ENCODE measurements at places on chromosomes 11 and 22.

- DNase-seq: no peak
These were observed 94.3 kb downstream of the SLC17A6 start for GRCh38 chr11:22432291-22433093.

DNA sequence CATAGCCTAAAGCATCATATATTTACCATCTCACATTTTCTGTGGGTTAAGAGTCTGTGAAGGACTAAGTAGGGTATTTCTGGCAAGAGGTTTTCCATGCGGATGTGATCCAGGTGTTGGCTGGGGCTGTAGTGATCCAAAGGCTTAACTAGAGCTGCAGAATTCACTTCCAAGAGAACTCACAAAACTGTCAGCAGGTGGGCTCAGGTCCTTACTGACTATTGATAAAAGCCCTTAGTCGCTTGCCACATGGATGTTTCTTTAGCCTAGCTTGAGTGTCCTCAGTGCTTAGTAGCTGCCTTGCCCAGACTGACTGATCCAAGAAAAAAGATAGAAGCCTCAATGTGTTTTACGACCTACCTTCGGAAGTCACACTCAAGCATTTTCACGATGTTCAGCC, 250.8 kb downstream of the CNTN5 start:
- no peak for DNase-seq

- no peak for DNase-seq
These were observed 69.6 kb downstream of the PPP2R1B start for GRCh38 chr11:111696556-111696955.

- no peak for DNase-seq
These were observed 92.3 kb upstream of the CD44 start for GRCh38 chr11:35046681-35047080.

DNA sequence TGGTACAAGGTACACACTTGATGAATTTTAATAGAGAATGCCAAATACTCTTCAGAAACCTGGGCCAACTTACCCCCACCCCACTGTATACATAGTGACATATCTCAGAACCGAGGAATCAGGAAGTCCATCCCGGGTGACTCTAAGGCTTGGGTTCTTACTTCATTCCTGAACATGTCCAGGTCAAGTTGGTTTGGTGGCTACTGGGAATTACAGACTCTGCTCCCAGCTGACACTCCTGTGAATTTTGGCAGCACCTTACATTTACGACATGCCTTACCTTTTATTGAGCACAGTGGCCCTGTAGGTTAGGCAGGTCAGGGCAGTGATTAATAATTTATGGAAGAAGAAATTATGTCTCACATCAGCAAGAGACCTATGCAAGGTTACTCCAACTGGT, 70.1 kb upstream of the LDLRAD3 start:
- no peak for DNase-seq

GRCh38 chr11:6566704-6567370, 36.6 kb downstream of the RRP8 start:
- no peak for DNase-seq

- no peak for DNase-seq
These were observed 29.1 kb downstream of the MAP6 start for GRCh38 chr11:75639762-75640181.

- no peak for DNase-seq
These were observed 18.7 kb downstream of the POU2AF1 start for GRCh38 chr11:111360150-111361043.

- DNase-seq: no peak
These were observed 31.1 kb upstream of the LYVE1 start for GRCh38 chr11:10599388-10600175.

DNA sequence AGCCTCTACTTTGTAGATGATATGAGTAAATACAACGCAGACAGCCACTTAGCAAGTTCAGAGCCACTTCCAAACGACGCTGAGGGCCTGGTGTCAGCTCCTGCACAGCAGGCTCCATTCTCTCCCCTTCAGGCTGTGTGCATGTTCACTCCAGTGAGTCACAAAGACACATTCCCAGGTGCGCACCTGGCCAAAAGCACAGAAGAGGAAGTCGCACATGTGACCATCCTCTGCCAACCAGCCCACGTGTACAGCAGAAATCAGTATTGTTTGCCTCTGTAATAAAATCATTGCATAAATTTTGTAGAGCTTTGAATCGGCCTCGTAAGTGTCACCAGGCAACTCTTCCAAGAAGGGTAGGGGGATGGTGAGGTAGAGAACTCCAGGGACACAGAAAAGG, 19.5 kb upstream of the TPH1 start:
- no peak for DNase-seq

DNA sequence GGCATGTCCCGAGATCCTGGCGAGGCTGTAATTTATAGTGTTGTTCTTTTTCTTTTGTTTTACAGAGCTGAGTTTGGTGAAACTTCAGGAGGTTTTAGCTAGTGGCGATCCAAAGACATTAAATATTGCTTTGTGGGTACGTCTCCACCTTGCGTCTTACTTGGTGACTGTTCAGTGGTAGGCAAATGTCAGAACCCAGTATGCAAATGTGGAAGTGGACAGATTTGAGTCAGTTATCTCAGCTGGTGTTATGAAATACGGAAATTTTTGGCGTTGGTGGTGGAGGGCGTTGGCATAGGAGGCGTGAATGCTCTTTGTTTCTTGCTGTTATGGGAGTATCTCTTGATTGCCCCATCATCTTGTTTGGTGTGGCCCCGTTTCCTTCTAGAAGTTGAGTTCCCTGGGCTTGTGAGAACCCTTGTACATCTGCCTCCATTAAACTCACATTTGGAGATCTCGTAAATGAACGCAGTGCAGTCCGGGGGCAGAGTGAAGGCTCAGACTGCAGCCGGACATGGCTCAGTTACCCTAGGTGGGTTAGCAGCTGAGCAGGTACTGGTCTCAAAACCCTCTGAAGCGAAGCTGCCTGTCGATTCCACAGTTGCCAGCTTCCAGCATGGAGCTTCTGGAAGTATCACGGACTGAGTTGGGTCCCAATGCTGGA, 39.9 kb downstream of the PTPRJ start:
- peak; percentile 37 for DNase-seq

- DNase-seq: no peak
These were observed 8.0 kb upstream of the MMP10 start for GRCh38 chr11:102788334-102788995.

GRCh38 chr11:34264303-34265110, 93.3 kb downstream of the ABTB2 start:
- DNase-seq: no peak

DNA sequence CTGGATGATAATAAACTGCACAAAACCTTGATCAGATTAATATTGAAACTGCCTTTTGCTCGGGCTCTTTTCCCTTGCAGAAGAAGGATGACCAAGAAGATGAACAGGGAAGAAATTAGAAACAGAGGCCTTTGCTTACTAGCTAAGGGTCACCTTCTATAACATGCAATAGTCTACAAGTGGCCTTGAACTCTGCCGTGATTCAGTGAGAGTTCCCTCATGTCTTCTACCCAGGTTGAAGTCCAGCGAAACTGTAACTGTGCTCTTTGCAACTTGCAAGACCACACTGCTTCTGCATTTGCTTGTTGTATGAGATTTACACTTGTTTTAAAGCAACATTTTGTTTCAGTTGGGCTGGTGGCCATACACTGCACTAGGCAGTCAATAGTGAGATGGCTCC, 108.4 kb downstream of the IGLL1 start:
- no peak for DNase-seq

DNA sequence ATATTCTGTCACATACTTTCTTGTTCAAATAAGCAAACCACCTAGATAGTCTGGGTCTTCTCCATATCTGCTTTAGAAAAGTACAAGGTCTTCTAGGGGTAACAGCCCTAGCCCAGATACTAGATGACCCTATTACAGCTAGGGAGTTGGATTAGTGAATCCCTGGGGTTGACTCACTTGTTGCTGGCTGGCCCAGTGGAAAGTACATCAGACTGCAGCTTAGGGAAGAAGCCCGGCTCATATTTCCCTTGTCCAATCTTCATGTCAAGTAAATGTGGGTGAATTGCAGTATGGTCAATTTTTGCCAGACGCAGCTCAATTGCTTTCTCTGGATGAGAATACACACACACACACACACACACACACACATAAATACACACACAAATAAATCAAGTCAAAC, 79.1 kb upstream of the SCUBE2 start:
- no peak for DNase-seq

GRCh38 chr11:68117853-68118470, 3.2 kb downstream of the CHKA start:
- DNase-seq: no peak

GRCh38 chr22:39215426-39216142, 29.2 kb downstream of the PDGFB start:
- DNase-seq: peak; percentile 45

GRCh38 chr11:15318814-15319213, 204.1 kb downstream of the INSC start:
- no peak for DNase-seq

- no peak for DNase-seq
These were observed 1.9 kb downstream of the SLCO2B1 start for GRCh38 chr11:75152651-75153427.

- no peak for DNase-seq
These were observed 10.4 kb downstream of the MLC1 start for GRCh38 chr22:50074551-50075530.

DNA sequence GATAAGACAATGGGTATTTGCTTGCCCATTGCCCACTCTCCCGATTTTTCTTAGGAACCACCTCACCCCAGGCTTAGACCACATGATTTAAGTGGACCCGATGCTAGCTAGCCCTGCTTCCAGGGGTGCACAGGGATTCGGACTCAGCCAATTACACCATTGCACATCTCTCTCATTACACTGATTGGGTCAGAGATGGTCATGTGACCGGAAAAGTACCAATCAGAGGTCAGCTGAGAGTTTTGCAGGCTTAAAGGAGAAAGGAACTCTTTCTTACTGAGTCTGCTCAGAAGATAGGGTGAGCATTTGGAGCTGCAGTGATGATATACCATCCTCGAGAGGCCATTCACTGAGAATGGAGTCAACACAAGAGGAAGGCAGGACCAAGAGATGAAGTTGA, 12.2 kb upstream of the ANKK1 start:
- no peak for DNase-seq

DNA sequence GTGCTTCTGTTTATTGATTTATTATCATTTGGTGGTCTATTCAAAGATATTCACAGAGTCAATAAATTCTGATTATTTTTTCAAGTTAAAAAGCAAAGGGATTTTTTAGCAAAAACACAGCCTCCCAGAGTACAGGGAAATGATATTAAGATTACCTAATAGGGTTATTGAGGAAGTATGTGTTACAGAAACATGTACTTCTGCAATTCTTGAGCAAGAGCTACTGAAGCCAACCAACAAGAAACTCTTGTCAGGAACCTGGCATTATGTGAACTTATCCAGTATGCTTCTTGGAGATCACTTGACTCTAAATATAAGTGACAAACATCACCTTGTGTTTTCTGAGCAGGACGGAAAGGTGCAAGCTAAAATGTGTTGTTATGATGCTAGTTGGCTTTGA, 42.0 kb upstream of the CARD18 start:
- no peak for DNase-seq

DNA sequence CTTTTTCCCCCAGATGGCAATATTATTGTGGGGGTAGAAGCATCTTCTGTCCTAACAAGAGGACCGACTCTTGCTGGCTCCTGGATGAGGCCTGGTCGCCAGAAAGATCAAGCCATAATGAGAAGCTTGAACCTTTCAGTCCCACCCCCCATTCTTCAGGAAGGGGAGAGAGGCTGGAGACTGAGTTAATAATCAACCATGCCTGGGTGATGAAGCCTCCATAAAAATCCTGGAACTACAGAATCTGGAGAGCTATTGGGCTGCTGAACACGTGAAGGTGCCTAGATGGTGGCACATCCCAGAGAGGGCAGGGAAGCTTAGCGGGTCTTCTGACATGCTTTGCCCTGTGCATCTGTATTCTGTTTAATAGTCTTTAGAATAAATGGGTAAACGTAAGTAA, 16.3 kb downstream of the AP5B1 start:
- no peak for DNase-seq

GRCh38 chr22:29798318-29798717, 31.1 kb downstream of the UQCR10 start:
- no peak for DNase-seq

DNA sequence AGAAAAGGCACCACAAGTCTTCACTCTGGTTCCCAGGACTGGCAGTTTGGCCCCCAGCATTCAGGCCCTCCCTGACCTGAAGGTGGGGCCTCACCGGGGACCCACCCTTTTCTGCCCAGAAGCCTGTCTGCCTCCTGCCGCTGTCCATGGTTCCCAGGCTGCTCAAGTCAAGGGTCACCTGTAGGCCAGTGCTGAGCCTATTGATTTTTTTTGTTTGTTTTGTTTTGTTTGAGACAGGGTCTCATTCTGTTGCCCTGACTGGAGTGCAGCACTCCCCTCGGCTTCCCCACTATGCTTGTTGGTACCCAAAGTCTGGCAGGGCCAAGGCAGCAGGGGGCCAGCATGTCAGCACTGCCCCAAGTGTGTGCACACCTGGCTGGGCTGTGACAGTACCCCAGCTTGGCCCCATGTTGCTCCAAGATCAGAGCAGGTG, 11.0 kb upstream of the MED17 start:
- DNase-seq: no peak

DNA sequence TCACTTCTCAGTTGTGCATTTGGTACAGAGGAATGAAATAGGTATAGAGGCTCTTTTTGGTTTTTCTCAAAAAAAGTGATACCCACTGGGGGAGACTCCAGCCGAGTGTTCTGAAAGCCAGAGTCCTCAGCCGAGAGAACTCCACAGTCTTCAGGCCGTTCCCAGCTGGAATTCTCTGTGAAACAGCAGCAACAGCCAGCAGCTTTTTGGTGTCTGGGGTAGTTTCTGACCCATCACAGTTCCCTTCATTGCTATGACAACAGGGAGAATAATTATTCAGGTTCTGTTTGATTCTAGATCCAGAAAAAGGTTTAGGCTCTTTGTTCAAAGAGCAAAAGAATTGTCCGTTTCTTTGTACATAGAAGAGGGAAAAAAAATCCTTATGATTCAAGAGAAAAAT, 84.6 kb downstream of the C22orf31 start:
- no peak for DNase-seq

- DNase-seq: no peak
These were observed 9.2 kb upstream of the GAS2 start for GRCh38 chr11:22657101-22657694.

DNA sequence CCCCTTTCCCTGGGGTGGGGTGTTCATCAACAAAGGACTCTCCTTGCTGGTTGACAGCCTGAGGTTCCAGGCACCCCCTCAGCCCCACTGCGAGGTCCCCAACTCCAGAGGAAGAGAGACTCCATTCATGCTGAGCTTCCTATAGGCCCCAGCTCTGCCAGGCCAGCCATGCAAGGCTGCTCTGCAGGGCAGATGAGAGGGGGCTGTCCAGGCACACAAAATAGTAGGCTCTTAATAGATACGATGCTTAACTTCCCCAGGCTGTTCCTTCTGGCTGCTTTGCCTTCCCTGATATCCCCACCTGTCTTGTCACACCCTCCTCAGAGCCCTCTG, 45.0 kb upstream of the CRYBB3 start:
- DNase-seq: no peak

Data from T-cell (primary cell).